ENCODE measurements at places on chromosomes 16 and 17.
A peak's percentile ranks its signal among the peaks of the same experiment; 100 is the strongest.

GRCh38 chr16:64312980-64313379 lies 808.9 kb downstream of the CDH11 start:
- DNase-seq = no peak

DNA sequence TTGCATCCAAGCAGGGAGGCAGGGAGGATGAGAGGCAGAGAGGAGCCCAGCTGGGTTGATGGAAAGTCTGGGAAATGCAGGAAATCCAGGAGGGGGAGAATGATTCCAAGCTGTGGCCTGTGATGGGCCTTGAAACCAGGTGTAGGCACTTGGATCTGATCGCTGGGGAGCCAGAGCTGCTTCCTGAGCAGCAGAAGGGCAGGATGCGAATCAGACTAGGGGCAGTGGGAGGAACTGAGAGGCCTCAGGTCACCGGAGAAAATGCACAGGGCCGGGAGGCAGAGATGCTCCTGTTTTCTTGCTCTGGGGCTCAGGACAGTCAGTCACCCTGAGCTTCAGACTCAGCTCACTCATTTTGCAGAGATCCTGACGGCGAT lies 29.6 kb upstream of the MEOX1 start:
- no peak for DNase-seq

- no peak for DNase-seq
Measured at GRCh38 chr17:29698019-29698777, 75.5 kb upstream of the CORO6 start.

- DNase-seq = no peak
Measured at GRCh38 chr17:43383826-43384475, 14.8 kb upstream of the ARL4D start.

DNA sequence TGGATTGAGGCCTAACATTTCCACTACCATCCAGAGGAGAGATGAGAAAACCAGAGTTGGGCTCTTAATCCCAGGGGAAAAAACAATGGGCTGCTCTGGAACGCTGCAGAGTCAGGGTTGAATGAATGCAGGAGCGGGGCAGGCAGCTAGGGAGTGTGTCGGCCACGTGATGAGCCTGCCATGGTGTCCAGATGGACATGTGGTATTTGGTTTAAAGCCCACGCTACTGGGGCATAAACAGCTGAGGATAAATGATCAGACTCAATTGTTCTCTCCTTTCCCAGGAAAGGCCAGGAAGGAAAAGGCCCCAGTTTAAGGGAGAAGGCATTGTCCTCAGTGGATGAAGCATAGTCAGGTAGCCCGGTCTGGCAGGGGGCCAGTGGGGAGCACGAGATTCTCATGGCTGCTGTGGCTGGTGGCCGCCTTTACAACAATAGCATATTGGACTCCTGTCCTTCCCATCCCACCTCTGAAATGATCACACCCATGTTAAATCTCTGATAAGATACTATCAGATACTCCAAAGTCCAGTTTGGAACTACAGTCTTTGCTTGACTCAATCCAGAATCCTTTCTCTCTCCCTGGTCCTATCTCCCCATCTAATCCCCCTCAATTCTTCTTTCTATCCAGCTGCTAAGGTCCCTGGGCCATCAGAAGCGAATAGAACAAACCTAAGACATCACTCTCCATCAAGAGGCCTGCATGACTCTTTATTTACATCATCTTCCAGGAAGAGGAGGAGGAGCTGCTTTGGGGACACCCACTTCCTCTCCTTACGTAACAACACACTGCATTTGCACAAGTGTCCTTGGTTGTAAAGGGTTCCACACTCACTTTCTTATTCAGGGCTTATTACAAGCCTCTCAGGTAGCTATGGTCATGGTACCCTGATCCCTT lies 20.4 kb downstream of the CA4 start:
- DNase-seq = no peak

- DNase-seq = no peak
Measured at GRCh38 chr17:75565066-75565465, 22.5 kb upstream of the MYO15B start.

GRCh38 chr16:71846431-71846830 lies 655 bp downstream of the ATXN1L start:
- DNase-seq = no peak

GRCh38 chr17:17812211-17813054 lies 24.4 kb downstream of the SREBF1 start:
- DNase-seq = peak; percentile 73

Data from anterior cingulate cortex (tissue), 58 donors.